C1 segment of cervical spinal cord (tissue), 14 donors: ENCODE measurements at places on chromosomes 7 and 10.

- no peak for DNase-seq
Observed at GRCh38 chr10:98470850-98471249, 24.1 kb upstream of the HPS1 start.

- DNase-seq, result peak; percentile 67
Observed at GRCh38 chr10:133379152-133379800, at the start of gene PAOX. Gene PAOX (plus strand): TSS chr10:133379262. CDS start chr10:133379317, 55 bp downstream.

- no peak for DNase-seq
Observed at GRCh38 chr10:32298075-32298812, 48.7 kb downstream of the EPC1 start.

GRCh38 chr7:51175316-51175991, 141.2 kb downstream of the COBL start:
- DNase-seq, result no peak

DNA sequence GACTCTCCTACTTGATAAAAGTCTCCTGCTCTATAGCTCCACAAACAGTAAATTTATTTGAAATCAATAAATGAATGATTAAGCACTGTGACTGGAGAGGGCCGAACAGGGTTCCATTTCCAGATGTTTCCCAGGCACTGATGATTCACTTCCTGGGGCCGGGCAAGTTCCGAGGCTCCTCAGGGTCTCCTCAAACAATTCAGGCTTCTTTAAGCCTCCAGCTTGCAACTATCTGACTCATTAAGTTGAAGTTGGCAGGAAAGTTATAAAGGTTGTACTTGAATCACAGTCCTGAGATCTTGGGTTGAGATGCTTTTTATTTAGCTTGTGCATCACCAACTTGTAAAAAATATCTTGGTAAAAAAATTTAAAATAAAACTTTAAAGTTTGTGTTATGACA, 612.9 kb downstream of the DNAJB6 start:
- DNase-seq, result no peak
